NCI-H2029 treated with DMSO at 0.1 percent for 48 hours (cell line): ENCODE measurements at places on chromosomes 16 and 17.

GRCh38 chr17:81519284-81520020 lies 6.9 kb upstream of the ACTG1 start:
- DNase-seq: no peak

- DNase-seq: no peak
Measured at GRCh38 chr16:83586036-83586435, 221.7 kb upstream of the HSBP1 start.

- no peak for DNase-seq
Measured at GRCh38 chr16:13921328-13921727, 1.4 kb downstream of the ERCC4 start.

DNA sequence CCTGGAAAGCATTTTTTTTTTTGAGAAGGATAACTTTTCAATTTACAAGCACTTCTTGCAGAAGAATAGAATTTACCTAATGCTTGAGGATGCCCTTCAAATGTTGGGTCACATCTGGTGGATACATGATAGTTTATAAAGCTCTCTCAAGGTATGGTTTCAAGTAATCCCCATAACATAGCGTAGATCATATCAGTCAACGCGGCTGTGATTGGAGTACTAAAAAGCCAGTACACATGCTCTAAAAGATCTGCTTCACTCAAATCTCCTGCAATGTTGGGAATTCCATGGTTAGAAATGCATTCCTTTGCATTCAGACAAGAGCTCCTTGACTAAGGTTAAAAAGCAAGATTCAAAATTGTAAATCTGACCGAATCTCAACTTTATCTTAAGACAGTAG lies 3.9 kb upstream of the KCNJ16 start:
- no peak for DNase-seq

GRCh38 chr17:42878123-42878880 lies 22.3 kb upstream of the G6PC1 start:
- DNase-seq: no peak

DNA sequence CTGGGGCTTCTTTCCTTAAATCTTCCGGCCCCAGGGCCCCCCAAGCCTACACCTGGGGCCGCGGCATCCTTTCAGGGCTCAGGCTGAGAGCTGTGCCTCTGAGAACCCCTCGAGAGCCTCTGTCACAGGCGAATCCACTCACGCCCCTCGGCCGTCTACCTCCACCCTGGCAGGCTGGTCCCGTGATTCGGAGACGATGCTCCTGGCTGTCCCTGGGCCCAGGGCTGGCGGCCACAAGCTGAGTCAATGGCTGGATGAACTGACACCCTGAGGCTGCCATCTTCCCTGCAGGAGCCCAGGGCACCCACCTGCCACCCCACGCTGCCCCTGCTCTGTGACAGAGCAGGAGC lies 4.4 kb downstream of the TEPSIN start:
- no peak for DNase-seq

DNA sequence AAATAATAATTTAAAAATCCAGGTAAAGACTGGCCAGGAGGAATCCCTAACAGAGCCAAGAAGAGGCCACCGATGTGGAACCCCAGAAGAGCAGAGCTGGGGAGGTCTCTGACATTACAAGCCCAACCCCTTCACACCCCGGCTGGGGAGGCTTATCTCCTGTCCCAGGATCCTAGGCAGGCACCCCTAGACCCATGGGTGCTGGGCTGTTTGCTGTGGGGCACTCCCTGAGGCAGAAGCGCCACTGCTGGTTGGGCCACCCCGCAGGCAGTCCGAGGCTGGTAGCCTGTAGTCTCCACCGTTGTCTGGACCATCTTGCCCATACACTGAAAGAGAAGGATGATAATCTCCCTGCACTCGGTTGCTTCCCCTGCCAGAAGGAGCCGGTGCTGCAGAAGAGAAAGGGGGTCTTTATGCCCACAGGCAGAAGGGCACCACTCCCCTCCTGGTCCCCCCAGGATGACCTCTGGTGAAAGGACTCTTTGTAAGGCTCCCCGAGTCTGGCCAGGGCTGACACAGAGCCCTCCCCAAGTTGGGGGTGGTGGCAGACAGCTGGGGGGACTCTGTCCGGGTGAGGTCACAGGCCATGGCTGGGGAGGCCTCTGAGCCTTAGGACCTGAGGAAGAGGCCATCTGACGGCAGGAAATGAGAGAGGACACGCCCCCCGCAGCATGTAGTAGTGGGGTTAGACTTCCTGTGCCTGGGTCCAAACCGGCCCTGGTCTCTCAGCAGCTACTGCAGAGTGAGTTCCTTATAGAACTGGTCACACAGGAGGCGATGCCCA lies 34.2 kb downstream of the CFAP20 start:
- no peak for DNase-seq

- no peak for DNase-seq
Measured at GRCh38 chr16:84390131-84390785, 21.9 kb downstream of the ATP2C2 start.

GRCh38 chr17:19338031-19338990 lies 24.2 kb downstream of the B9D1 start:
- no peak for DNase-seq

DNA sequence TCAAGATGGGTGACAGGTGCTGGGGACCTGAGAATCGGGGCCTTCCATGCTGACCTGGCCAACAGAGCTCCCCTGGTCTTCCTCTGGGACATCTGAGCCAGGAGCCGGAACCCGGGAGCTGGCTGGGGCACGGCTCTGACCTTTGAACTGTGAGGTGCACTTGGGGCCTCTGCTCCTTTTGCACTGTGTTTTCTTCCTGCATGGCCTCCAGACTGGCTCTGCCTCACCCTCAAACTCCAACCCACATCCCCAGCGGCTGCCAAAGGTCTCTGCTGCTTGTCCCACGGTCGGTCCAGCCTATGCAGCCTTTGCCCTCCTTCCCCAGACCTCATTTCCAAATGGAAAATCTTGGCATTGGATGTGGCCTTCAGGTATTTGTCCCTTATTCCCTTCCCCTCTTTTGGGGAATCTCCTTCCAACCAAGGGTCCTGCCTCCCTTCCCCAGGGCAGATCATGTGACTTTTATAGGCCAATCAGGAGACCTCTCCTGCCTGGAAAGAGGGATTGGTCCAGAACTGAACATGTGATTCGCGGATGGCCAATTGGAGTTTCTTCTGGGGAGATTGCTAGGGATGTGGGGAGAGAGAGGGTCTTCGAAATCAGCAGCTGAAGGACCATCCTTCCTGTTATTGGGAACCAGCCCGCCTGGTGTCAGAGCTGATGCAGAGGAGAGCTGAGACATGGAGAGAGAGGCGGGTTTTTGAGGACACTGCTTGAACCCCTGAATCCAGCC lies 117.9 kb downstream of the CYLD start:
- no peak for DNase-seq
